Stimulated activated CD4-positive, alpha-beta T cell treated with anti-CD3 and anti-CD28 coated beads, Interleukin-12 subunit alpha, Interleukin-12 subunit beta, amount 100 ng/mL, for 24 hours (primary cell): ENCODE measurements at places on chromosomes 6 and 20.

DNA sequence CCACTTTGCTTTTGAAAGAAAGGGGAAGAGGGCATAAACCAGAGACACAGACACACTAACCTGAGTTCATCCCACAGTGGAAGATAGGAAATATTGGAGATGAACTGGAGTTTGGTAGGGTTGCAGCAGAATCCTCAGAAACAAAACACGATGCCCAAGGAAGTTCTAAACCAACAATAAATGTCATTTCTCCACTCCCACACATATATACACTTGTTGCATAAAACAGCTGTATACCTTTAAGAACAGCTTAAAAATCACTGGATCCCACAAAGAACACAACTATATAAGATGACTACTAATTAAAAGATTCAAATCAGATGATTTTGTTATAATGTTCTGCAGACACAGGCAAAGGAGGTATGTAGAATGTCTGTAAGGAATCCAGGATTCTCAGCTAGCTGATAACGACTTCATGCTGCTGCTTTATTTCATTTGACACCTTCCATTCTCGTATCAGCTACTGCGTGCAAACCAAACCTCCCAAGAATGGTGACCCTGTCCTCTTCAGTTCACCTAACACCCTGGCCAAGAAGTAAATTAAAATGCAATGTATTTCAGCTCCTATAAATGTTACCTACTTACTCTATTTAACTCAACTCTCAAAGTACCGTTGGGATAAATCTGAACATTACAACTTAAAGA is 14.3 kb downstream of the KIF13A start:
- no peak for DNase-seq

DNA sequence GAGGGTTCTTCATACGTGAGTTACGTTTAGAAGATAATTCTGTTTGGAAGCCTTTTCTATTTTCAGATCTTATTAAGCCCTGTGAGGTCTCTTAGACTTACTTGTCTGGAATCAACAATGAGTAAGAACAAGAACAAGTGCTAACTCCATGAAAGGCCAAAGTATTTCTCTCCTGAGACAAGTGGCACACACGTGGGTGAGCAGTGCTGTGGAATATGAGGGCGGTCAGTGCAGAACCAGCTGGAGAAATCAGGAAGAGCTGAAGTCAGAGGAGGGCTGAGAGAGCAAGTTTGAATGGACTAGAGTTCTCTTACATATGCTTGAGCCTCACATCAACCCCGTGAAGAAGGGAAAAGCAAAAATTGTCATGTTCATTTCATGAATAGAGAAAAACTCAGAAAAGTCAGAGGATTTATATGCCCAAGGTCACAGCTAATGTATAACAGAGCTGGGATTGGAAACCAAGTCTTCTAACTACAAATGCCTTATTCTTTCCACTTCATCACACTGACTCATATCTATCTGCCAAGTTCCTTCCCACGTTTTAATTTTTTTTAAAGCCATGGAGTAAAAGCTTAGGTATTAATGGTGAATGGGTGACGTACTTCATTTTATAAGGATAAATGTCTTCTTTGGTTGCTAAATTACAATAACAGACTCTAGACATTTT is 201.3 kb upstream of the DTNBP1 start:
- no peak for DNase-seq

- DNase-seq, result no peak
These were observed 29.2 kb upstream of the SDCBP2 start for GRCh38 chr20:1357921-1358671.

DNA sequence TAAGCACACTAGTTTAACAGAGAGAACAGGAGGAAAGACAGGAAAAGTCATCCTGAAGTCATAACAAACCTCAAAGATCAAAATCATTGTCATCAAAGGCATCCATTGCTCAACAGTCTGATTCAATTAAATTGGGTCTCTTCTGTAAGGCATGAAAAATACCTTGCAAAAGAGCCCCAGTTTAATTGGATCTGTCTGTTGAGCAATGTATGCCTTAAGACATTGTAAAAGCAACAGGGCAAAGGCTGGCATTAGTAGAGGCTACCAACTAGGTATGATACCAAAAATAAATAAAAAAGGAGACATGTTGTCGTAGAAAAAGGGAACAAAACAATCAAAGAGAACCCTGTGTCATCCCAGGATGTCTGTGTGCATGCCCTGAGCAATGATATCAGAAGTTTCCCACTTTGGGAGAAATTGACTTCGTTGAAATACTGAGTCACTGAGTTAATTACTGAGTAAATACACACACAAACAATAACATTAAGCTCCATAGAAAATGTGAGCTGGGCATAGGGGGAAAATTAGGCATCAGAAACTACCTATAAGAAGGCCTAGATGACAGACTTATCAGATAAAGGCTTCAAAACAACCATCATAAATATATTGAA is 1013.8 kb upstream of the CITED2 start:
- no peak for DNase-seq

DNA sequence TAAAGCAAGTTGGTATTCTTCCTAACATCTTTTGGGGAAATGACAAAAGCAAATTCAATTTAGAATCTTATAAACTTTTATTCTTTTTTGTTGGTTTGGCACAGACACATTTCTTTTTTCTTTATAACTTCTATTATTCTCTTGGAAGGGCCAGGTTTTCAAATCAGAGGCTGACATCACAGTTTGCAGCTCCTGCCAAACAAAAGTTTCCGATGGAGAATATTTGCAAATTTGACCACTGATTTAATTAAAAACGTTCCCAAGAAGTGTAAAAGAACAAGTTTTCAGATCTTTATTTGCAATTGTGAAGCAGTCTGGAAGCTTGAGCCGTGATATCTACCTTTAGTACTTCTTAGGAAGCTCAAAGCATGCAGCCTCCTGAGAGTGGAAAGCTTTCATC is 53.8 kb upstream of the CD83 start:
- DNase-seq, result no peak

- no peak for DNase-seq
These were observed 308.1 kb downstream of the KHDRBS2 start for GRCh38 chr6:61977947-61978346.

GRCh38 chr6:36099869-36100483 is 30.3 kb upstream of the MAPK13 start:
- no peak for DNase-seq

- DNase-seq, result no peak
These were observed 717.8 kb downstream of the EPM2A start for GRCh38 chr6:145017516-145017915.

DNA sequence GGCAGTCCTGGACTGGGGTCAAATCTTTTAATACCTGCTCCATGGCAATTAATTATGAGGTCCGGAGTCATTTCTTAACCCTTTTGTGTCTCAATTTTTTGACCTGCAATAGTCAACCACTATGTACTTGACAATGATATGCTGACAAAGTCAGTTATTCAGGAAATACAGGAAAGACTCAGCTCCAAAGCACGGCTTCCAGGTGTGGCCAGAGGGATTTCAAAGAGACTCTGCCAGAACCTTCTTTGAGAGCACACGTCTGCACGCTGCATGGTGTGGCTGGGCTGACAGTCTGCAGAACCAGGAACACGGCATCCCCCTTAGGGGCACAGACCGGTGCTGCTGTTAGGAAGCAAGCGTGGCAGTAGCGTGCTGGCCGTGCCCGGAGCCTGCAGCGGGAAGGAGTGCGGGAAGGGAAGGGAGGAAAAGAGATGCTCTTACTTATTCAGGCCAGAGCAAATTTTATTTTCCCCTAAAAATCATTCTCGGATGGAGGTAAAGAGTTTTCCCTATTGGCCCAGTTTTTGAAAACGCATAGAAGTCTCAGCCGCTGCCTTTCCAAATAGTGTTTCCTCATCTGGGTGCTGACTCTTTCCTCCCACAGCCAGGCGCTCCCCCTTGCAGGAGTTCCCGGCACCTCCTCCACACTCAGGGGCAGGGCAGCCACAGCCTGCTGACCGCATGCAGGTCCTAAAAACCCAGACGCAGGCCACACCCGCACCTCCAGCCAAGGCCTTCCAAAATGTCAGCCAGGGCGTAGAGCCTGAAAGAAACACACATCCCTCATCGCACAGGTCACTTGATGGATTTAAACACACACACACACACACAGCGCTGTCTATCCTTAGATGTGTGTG is 187.4 kb upstream of the SNX9 start:
- no peak for DNase-seq

DNA sequence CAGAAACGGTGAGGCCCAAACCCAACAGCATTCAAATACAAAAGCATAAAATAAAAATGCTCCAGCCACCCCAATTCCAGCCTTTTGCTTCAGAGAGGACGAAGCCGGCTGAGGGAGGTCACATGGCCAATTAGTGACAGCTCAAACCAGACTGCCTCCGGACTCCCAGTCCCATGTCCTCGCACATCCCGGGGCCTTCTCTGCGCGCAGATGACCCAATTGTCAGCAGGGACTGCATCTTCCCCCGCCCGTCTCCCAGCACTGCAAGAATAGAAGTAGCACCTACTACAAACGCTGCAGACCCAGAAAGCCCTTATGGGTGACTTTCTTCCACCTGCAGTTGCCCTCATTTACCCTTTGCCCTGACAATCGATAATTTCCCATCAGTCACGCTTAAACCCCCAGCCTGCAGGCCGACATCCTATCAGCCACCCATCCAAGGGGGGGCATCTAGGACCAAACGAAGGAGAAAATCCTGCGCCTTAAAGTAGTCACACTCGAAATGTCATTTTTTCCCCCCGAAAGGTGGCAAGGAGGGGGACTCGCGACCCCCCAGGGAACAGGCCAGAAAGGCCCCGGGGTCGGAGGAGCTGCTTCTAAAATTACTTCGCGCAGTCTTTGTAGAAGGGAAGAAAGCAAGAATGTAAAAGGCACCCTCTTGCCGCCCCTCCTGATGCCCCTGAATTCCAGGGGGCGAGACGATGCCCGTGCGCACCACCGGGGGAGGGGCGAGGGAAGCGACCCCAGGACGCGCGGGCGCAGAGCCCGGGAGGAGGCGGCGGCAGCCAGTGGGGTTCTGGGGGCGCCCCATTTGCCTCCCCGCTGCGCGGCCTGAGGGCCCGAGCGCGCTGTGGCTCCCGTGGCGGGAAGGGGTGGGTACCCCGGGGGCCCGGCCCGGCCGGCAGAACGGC is 792 bp downstream of the SLC23A2 start:
- DNase-seq, result no peak

- no peak for DNase-seq
These were observed 102.5 kb downstream of the NOL4L start for GRCh38 chr20:32482442-32483261.

DNA sequence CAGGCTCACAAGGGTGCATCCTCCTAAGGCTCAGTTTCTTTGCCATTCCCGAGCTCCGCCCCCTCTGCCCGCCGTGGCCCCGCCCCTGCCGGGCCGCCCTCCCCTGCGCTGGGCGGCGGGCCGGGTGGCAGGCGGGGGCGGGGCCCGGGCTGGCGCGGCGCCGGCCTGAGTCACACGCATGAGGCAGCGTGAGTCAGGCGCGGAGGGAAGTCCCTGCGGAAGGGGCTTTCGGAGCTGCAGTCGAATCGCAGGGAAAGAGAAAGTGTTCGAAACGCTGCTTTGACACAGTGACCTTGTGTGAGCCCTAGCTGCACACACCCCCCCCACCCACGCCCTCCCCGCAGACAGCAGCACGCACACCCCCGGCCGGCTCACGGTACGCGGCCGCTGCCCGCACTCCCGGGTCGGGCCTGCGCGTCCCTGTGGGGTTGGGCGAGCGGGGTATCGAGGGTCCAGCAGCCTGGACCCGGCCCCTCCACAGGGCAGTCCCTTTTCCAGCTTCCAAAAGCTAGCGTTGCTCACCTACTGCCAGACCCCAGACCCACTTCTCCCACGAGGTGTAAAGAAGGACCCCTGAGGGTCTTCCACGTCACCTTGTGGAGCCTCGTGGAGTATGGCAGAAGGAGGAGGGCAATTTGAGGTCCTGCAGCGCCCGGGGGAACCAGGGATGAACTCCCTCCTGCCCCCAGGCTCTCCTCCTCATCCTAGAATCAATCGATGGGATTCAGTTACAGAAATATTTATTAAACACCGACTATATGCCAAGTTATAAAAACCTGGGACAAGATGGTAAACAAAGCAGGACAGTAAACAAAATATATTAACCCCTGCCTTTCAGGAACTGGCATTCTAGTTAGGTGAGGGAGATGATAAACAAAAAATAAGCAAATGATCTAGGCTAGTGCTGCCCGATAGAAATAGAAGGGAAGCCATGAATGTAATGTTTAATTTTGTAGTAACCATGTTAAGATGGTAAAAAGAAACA is 12.4 kb upstream of the HMGA1 start:
- peak; percentile 91 for DNase-seq

DNA sequence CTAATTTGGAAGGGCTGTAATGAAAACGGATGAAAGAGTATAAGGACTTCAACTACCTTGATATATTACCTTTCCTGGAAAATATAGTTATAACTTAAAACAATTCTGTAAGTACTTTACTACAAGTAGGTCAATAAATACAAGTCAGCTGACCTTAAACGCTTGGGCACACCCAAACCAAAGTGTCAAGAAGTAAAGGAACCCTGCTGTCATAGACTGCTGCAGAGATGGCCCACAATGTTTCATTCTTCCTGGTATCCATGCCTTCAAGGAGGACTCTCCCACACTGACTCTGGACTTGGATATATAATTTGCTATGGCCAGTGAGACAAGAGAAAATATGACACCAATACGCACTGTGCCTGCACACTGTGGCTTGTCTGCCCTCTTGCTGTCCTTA is 132.0 kb downstream of the LAMP5 start:
- DNase-seq, result no peak

GRCh38 chr6:27579973-27580372 is 107.1 kb upstream of the ZNF184 start:
- DNase-seq, result no peak

GRCh38 chr6:126086560-126086959 is 100.2 kb downstream of the TRMT11 start:
- DNase-seq, result no peak

GRCh38 chr20:58005581-58006345 is 222.7 kb downstream of the ANKRD60 start:
- no peak for DNase-seq

- no peak for DNase-seq
These were observed 132.7 kb downstream of the PKHD1 start for GRCh38 chr6:51954681-51955080.

DNA sequence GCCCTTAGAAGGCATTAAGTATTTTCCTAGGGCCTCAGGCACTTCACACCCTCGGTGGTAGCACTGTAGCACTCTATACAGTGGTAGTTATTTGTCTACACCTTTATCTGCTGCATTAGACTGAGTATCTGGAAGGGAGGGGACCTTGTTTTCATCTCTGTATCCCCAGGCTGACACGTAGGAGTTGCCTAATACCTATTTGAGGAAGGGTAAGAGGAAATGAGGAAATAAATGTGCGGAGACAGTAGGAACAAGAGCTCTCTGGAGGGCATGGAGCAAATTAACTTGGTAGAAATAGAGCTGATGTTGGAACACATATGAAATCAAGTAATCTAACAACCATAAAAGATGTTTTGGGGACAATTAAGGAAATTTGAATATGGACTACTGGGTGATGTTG is 3.9 kb downstream of the CNPY3 start:
- no peak for DNase-seq

- DNase-seq, result no peak
These were observed 144.3 kb downstream of the ADGRB3 start for GRCh38 chr6:68779366-68779765.

GRCh38 chr20:50673146-50673465 is 18.2 kb downstream of the RIPOR3 start:
- no peak for DNase-seq
